ENCODE measurements at places on chromosomes 16 and 17.

DNA sequence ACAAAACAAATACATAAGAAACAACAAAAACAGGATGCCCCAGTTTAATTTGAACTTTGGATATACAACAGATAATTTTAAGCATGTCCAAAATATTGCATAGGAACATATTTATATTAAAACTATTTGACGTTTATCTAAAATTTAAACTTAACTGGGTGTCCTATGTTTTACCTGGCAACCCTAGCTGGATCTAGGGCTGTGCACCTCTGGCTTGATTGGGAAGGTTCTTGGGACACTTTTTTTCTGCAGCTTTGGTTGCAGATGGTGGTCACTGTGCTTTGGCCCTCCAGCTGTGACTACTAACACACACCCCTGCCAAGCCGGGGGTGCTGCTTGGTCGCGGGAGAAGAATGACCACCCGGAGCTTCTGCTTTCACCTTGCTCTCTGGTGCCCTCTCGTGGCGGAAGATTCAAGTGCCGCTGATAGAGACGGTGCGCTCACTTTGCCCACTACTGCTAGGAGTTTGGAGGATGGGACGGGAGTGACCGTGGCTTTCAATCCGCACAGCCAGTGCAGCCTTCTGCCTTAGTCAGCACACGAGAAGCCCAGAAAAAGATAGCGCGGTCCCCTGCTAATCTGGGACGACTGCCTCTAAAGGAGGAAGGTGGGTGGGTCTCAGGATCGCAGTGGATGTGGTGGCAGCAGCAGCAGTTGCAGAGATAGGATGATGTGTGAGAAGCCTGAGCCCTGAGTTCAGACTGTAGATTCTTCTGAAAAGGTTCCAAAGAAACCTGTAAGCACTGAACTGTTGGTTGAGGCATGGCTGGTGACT lies 6.7 kb downstream of the SPACA3 start:
- DNase-seq: peak; percentile 40

DNA sequence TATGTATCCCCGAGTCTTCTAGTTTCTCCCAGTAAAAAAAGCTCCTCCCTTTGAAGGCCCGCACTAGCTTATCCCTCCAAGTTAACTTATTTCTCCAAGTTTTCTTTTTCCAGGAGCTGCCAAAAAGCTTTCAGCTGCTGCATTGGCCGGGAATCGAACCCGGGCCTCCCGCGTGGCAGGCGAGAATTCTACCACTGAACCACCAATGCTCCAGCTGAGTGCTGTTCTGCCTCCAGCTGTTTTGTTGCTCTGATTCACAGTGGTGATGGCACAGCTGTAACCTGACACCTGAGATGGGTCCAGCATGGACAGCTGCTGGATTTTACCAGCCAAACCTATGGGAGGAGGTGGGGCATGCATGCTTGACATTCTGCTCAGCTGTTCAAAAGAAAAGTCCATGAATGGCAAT lies 22.1 kb downstream of the VAC14 start:
- no peak for DNase-seq

DNA sequence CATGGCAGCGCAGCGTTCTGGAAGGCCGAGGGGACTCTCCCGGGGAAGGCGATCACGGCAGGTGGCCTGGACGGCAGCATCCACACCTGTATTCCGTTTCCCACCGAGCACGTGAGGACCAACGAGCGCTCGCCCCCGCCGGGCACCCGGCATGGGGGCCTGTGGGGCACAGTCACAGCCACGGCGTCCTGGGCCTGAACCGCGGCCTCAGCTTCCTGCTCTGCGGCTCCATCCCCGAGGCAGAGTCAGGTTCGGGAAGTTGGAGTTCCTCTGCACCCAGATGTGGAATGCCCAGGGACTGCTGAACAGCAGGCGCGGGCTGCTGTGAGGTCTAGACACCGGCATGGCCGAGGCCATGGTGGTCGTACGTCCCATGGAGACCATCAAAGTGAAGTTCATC lies 1713.9 kb downstream of the TP53TG3F start:
- no peak for DNase-seq

DNA sequence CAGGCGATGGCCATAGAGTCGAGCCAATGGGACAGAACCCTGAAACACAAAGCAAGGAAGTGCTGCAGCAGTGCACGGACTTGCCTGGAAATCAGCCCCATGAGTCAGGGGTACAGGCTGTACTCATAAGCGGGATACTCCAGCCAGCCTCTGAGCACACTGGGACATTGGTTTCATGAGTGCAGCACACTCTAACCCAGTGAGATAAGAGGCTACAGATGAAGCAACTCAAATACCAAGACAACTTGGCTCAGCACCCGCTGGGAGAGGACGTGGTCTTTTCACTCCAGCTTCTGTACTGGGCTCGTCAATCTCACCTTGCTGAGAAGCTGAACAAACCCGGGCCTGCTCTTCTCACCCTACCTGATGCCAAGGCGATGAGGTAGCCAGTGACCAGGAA lies 98.2 kb downstream of the AXIN2 start:
- peak; percentile 85 for DNase-seq

GRCh38 chr16:85681255-85681654 lies 7.5 kb downstream of the GINS2 start:
- DNase-seq: no peak

DNA sequence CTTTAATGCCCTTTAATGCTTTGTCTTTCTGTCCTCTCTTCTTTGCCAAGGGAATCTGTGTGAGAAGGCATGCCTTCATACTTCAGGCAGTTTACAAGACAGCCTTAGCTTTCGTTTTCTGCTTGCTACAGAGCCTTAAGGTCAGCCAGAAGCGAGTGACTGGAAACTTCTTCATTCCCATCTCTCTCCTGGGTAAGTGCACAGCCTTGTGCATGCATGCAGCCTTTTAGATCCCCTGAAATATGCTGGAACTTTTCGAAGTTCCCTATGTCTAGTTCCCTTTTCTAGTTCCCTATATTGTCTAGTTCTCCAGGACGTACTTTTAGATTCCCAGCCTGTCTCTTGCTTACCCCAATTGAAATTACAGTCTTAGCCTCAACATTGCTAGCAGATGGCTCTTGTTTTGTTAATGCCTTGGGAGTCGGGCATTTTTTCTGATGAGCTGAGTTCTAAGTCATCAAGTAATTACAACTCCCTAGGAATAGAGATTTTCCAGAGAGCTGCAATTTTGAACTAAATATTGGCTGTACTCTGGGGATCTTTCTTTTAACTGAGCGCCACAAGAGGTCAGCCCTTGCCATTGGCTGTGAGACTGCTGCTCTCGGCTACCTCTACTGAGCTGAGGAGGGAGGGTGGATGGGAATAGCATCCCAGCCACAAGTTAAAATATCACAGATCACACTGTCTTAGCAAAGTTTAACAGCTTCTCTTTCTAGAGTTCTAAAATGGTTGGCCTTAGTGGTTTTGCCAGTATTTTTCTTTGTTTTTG lies 22.7 kb upstream of the PPM1D start:
- no peak for DNase-seq
